ENCODE measurements at places on chromosomes 2 and 18.
A peak's percentile ranks its signal among the peaks of the same experiment; 100 is the strongest.

DNA sequence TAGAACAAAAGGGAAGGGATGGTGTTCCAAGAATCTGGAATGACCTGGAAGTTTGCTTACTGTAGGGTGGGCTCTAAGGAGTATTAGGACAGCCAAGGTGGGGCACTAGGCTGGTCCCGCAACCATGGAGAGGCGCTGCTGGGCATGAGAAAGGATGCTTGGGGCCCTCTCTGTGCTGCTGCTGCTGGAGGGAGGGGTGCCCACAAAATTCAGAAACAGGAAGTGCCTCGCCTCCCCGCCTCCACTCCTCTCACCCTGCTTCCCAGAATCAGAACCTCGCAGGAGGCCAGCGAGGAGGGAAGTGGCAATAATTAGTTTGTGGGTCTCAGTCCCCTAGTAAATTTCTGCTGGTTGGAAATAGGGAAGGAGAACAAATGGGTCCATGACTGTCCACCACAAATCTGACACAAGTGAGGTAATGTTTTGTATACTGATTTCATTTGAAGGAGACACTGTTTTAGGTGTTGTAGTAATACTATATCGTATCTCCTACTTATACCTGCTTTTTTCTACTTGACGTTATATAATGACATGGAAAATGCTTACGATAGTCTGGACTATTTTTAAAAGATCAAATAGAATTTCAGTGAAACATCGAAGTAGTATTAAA lies 7.9 kb upstream of the PDCL3 start:
- no peak for DNase-seq

- no peak for DNase-seq
Observed at GRCh38 chr2:69955029-69955428, 6.4 kb downstream of the ASPRV1 start.

DNA sequence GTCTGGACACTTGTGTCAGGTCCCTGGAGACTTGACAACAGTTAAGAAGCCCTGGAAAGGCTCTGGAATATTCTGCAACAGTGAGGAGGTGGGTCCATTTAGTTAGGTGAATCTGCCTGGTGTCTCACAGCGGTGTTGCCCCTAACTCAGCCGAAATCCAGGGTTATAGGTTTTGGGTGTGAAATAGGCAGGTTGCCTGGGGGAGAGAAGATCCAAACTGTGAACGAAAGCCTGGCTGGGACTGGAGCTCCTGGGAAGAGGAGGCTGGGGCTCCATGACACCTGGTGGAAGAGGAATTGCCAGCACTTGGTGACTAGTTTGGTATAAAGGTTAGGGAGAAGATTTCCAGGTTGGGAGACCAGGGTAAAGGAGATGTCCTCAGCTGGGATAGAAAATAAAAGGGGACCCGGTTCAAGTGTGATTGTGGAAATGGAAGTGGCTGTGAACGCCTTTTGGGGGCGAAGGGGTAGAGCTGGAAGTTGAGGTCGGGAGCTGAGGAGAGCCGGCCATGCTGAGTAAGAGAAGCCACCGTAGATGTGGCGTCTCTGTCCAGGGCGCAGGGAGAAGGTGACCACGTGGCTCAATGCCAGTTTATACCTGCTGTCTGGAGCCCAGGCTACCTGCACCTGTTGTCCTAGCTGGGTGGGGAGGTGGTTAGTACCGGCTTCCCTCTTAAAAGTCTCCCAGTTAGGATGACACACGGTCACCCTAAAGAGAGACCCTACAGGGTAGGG lies 3.0 kb upstream of the GAREM2 start:
- no peak for DNase-seq

GRCh38 chr2:232102380-232102779 lies 140.9 kb downstream of the DIS3L2 start:
- no peak for DNase-seq

GRCh38 chr18:76263046-76264005 lies 231.7 kb downstream of the ZNF516 start:
- no peak for DNase-seq

DNA sequence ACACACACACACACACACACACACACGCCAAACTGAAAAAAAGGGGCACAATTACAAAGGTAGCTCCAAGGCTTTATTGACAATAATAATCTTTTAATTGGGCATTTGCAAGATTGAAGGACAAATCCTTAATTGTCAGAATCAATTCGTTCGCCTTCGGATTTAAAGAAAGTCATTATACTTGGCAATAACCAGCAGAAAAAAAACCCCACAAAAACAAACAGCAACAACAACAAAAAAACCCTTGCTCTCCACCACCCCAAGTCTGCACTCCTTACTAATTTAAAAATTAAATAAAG lies 1.8 kb upstream of the HOXD8 start:
- DNase-seq, result peak; percentile 60

DNA sequence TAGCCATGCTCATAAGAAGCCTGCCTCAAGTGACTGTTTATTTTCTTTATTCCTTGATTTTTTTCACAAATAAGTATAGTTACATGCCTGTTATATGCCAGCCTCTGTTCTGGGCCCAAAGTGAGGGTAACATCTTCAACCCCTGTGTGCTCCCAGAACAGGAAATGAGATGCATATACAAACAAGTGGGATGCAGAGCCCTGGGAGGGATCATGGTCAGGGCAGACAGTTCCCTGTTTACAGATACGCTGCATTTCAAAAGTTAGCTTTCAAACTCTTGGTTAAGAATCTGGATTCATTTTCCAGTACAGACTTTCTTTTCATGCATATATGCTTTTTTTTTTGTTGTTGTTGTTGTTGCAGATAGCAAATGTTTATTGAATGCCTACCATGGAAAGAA lies 24.4 kb downstream of the GPR39 start:
- DNase-seq, result no peak

Data from NCI-H748 treated with DMSO at 0.1 percent for 48 hours (cell line).